ENCODE measurements at places on chromosomes 12 and 14.

GRCh38 chr12:86663716-86664115 lies 407.5 kb upstream of the MGAT4C start:
- DNase-seq: no peak

GRCh38 chr14:20905676-20906075 lies 14.5 kb downstream of the RNASE3 start:
- no peak for DNase-seq

DNA sequence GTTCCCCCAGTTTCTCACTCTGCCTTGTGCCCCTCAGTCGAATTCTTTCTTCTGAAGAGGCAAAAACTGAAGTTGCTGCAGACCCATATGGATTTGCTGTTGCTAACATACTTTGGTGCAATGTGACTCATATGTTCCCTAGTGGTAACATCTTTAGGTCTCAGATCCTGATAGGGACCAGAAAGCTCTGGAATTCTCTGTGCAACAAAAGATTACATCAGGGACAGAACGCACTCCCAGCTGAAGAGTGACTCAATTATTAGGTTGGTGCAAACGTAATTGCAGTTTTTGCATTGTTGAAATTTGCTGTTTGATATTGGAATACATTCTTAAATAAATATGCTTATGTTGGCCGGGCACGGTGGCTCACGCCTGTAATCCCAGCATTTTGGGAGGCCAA lies 8.2 kb upstream of the DHRS2 start:
- no peak for DNase-seq

- no peak for DNase-seq
Measured at GRCh38 chr14:36604757-36605505, 22.5 kb upstream of the NKX2-8 start.
